Cardiac fibroblast (primary cell): ENCODE measurements at places on chromosomes 7 and 10.

DNA sequence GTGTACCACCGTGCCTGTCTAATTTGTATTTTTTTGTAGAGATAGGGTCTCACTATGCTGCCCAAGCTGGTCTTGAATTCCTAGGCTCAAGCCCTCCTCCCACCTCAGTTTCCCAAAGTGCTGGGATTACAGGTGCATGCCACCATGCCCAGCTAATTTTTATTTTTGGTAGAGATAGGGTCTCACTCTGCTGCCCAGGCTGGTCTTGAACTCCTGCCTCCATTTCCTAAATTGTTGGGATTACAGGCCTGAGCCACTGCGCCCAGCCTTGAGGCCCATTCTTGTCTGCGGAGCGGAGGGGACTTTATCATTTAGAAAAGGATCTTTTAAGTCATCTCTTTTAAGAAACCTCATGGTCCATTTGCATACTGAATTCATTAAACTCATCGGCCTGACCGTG is 221.4 kb upstream of the SH2B2 start:
- no peak for DNase-seq

DNA sequence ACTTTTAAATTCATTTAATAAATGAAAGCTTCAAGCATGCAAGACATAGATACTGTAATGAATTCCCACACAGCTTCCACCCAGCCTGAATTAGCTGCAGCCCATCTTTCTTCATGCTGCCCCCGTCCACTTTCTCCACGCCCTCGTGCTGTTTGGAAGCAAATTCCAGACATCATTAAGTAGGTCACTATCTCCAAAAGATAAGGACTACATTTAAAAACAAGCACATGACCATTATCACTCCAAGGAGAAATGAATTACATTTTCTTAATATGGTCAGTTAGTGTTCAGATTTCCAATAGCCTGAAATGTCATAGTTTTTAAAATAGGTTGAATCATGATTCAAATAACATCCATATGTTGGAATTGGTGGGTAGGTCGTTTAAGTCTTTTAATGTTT is 24.3 kb downstream of the LMTK2 start:
- no peak for DNase-seq

GRCh38 chr7:37215290-37215923 is 233.3 kb downstream of the ELMO1 start:
- no peak for DNase-seq

- peak; percentile 15 for DNase-seq
Measured at GRCh38 chr7:55019691-55020465, 1.1 kb downstream of the EGFR start.

DNA sequence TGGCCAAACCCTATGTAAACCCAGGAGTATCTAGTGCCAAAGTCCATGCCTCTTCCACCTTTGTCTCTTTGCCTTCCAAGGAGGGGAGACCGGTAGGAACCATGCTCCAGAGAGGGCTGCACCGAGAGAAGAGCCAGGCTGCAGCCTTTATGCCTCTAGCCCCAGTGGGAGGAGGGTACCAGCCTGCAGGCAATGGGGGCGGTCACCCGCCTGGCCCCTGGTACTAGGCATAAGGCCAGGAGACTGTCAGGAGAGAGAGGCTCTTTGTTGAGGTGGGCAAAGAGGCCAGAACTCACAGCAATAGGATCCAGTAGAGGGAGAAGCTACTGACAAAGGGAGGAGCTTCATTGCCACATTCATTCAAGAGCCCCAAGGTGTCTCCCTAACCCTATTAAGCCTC is 146.6 kb upstream of the PDE1C start:
- DNase-seq, result no peak

DNA sequence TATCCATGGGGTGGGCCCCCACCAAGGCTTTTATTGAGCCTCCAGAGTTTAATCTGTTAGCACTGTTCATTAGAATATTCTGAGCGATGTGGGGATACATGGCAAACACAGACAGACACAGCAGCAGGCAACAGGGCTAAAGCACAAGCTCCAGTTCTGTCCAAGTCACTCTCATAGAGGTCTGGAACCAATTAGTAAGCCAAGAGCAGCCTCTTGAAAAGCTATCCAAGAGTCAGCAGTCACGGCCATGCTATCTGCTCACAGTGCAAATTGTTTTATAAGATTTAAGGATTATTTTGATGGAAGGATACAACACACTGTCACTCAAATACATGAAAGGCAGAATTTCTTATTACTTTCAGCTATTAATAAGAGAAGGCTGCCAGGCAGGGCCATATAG is 86.4 kb upstream of the DGKB start:
- no peak for DNase-seq

GRCh38 chr10:118839348-118839747 is 84.6 kb upstream of the CACUL1 start:
- DNase-seq, result no peak

DNA sequence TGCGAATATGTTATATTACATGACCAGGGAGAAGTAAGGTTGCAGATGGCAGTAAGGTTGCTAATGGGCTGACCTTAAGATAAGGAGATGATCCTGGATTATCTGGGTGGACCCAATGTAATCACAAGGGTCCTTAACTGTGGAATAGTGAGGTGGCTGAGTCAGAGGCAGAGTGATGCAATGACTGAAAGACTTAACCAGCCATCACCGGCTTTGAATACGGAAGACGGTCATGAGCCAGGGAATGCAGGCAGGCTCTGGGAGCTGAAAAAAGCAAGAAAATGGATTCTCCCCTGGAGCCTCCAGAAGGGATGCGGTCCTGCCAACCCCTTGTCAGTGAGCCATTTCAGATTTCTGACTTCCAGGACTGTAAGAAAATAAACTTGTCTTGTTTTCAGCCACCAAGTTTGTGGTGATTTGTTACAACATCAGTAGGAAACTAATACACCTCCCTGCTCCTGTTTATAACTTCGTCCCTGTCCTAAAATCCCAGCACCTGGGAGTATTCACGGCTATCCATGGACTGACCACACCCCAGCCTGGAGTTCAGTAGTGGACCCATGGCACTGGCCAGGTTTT is 4.6 kb upstream of the C10orf95 start:
- peak; percentile 86 for DNase-seq

GRCh38 chr10:132113206-132113605 is 47.5 kb downstream of the JAKMIP3 start:
- DNase-seq, result no peak

GRCh38 chr10:23171232-23171876 is 20.8 kb upstream of the PTF1A start:
- DNase-seq, result peak; percentile 52

GRCh38 chr7:157008206-157009169 is 2.0 kb downstream of the MNX1 start:
- DNase-seq, result no peak

DNA sequence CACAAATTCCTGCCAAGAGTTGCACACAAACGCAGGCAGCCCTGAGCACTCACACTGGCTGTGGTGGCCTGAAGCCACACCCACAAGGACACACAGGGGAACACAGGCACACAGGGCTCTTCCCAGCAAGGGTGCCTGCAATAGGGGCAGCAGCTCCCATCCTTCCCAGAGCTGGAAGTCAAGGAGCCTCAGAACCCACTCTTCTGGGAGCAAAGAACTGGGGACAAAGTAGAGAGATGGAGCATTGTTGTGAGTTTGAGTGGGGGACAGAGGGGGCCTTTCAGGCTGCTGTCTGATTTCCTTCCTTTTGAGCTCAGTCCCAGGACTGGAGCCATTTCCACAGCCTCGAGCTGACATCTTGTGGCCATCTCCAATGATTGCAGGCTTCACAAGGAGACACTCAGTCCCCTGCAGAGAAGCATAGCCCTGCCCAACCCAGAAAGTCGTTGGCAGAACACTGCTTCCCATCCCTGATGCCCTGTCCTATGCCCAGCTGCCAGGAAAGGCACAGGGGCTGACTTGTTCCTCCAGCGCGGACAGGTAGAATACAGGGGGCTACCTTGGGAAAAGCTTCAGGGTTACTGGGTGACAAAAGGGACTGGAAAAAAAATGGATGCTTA is 34.4 kb upstream of the SLF2 start:
- peak; percentile 83 for DNase-seq

- no peak for DNase-seq
Measured at GRCh38 chr7:25408012-25408687, 179.9 kb upstream of the NPVF start.

DNA sequence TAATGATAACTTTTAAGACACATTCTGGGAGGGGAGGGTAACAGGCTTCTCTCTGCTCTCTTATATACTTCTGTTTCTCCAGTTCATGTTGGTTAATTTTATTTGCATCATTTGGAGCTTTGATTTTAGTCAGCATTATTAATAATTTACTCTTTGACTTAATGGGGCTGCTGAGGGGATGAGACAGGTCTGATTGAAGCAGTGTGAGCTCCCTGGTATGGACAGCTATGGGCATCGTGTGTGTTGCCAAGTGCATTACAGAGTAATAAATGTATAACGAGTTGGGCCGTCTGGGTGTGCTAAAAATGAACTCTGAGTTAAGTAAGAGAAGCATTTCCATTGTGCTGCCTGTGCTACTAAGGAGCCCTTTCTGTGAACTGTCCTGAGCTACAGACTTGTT is 31.7 kb upstream of the IKZF1 start:
- no peak for DNase-seq

DNA sequence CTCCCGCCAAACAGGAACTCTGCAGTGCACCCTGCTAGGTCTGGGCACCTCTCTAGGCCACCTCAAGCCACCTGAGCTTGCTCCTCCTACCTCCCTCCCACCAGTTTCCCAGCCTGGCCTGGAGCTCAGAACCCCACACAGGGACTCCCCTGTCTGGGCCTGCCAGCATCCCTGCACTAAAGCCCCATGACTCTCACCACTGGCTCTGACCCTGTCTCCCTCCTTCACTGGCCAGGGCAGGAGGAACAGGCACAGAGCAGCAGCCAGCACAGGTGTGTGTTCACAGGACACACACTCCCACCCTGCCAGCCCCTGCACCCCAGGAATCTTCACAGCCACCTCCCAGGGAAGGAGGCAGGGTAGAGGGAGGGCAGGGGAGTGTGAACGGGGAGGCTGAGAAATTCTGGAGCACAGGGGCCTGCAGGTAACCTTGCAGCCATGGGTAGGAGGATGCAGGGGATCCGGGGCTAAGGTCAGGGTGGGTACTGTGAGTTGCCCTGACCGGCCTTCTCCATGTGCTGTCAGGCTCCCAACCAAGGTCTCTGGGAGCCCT is 13.9 kb upstream of the ANTXRL start:
- DNase-seq, result no peak

- DNase-seq, result peak; percentile 72
Measured at GRCh38 chr7:130966246-130967009, 232.4 kb upstream of the KLF14 start.

DNA sequence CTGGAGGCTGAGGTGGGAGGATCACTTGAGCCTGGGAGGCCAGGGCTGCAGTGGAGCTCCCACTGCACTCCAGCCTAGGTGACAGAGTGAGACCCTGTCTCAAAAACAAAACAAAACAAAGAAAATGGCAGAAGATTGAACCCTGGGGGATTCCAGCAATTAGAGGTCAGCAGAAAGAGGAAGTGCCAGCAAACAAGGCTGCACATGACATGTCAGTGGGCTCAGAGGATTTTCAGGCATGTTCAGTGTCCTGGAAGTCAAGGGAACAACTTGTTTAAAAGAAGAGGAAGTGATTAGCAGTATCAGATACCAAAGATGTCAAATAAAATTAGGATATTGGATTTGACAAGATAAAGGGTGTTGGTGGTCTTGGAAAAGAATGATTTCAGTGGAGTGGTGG is 32.3 kb downstream of the RAB18 start:
- no peak for DNase-seq

GRCh38 chr10:60433684-60434083 is 44.0 kb upstream of the ANK3 start:
- peak; percentile 84 for DNase-seq

GRCh38 chr7:40836218-40836617 is 701.4 kb downstream of the SUGCT start:
- no peak for DNase-seq

GRCh38 chr10:96017191-96017687 is 26.1 kb upstream of the CCNJ start:
- peak; percentile 70 for DNase-seq

GRCh38 chr7:32535162-32535702 is 39.9 kb downstream of the AVL9 start:
- DNase-seq, result no peak

DNA sequence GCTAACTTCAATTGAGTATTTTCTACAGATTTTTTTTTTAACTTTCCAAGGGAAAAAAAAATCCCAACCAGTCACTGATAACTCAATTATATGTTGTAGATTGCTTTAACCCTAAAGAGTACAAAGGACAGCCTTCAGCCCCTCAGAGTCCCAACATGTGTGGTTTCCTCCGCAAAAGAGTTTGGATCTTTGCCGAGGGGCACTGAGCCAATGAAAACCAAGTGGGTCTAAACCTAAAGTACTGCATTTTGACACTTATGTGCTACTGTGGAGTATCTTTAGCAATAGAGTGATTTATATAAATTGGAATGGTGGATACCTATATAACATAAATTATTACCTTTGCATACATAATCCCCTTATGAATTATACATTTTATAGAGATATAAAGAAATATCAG is 91.5 kb downstream of the SEMA3D start:
- peak; percentile 35 for DNase-seq

DNA sequence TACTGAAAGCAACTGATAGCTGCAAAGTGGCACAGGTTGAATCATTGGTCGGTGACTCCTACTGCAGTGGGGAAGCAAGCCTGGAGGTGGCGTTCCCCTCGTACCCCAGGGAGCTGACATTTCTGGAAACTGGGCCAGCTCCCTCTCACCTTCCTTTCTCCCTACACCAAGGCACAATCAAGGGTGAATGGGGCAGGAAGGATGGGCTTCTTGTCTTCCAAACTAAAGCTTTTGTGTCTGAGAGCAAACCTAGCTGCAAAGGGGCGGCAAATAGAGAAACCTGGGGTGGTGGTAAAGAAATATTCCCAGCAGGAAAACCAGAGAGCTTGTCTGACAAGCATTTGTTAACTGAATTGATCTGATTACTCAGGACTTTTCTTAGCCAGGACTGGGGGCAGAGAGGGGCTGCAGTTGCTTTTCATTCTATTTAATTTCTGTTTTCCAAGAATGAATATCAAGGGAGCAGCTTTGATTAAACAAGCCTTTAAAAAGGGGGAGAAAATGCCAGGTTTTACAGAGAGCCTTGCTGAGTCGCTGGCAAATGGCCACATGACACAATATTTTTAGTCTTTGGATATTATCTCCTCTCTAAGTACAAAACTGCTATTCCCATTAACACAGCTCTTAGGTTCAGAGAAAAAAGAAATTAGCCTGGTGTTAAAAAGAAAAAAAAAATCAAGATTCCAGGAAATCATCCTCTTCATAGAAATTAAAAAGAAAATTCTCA is 27.8 kb downstream of the CDHR3 start:
- DNase-seq, result peak; percentile 60

GRCh38 chr7:100968031-100968430 is 1.3 kb upstream of the MUC12 start:
- no peak for DNase-seq
